Stimulated activated naive CD8-positive, alpha-beta T cell treated with anti-CD3 and anti-CD28 coated beads, Interleukin-15, amount 100 ng/mL, for 72 hours (primary cell): ENCODE measurements at places on chromosomes 3 and 15.

- DNase-seq = no peak
These were observed 22.4 kb downstream of the CYP11A1 start for GRCh38 chr15:74345051-74345450.

GRCh38 chr15:87215100-87215499 lies 1041.4 kb downstream of the NTRK3 start:
- DNase-seq = no peak

GRCh38 chr3:169575381-169575780 lies 88.1 kb downstream of the MECOM start:
- DNase-seq = no peak

DNA sequence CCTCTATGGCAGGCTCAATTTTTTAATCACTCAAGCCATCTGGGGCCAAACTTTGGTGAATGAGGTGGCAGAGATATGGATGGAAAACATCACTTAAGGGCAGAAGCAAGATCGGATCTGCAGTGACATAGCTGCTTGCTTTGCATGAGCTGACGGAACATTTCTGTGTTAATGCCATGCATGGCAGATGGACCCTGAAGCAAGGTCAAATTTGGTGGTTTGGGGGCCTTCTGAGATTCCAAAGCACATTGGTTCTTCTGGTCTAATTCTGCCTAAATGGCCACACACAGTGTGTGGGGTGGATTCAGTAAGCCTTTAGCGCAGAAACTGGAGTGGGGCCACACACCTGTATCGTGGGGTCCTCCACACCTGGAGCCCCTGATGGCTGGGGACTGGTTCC lies 38.3 kb upstream of the BCL2L10 start:
- no peak for DNase-seq

DNA sequence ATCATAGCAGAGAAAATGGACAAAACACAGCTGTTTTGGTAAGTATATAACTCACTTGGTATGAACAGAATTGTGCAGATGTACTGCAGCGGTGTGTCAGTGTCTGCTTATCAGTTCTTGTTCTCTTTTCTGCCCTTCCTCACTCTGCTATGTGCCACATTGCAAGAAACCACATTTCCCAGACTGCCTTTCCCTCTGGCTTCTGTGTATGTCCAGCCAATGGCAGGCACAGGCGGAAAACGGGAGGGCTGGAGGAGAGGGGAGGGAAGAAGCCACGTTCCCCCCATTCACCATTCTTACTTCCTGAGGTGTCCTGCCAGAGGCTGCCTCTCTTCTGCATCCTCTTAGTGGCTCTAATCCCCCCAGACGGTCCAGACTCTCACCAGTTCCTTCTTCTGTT lies 15.4 kb downstream of the HHLA2 start:
- DNase-seq = no peak

GRCh38 chr15:63612300-63612699 lies 15.1 kb downstream of the FBXL22 start:
- no peak for DNase-seq
